SW 1271 (cell line): ENCODE measurements at places on chromosomes 5 and 9.

DNA sequence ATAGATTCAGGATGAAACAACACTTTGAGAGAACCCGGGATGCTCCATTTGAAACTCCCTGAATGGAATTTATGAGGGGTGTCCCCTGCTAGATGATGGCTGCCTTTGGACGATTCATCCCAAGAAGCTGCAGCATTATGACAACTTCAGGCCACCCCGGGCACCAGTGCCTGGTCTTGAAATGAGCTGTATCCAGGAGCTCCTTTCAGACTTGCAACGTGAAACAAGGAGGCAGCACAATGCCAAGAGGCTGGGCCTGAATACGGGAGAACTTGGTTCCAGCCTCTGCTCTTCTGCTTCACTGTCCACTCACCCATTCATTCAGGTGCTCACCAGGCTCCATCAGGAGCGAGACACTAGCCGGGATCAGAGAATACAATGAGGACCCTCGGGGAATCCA lies 78.3 kb downstream of the STK10 start:
- no peak for DNase-seq

DNA sequence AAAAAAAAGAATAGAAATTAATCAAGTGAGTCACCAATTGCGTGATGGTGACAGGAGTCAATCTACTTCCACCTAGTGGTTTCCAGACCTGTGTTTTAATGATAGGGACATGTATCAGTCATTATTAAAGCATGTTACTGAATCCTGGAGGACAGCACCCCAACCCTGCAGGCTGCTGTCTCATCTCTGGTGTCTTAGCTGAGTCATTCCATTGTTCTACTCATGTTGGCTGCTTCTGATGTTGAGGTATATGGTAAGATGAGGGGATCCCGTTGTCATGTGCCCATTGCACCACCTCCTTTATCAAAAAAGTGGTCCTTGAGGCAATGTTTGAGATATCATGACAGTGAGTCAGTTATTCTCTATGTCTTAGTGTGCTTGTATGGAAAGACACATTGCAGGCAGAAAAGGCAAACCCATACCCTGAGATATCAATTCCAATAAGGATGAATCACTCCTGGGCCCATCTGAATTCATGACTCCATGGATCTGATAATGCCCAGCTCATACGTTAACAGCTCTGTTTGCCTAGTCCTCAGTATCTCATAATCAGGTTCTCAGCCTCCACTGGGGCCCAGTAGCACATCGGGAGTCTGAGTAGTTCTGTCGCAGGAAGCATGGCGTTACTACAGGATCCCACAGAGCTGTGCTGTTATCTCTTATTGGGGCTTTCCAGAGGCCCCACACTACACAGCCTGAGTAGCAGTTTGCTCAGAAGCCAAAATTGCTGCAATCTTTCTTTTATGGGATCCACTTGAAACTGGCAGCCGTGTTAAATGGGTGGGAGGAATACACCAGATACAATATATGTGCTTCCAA lies 31.2 kb downstream of the HMGCS1 start:
- no peak for DNase-seq

DNA sequence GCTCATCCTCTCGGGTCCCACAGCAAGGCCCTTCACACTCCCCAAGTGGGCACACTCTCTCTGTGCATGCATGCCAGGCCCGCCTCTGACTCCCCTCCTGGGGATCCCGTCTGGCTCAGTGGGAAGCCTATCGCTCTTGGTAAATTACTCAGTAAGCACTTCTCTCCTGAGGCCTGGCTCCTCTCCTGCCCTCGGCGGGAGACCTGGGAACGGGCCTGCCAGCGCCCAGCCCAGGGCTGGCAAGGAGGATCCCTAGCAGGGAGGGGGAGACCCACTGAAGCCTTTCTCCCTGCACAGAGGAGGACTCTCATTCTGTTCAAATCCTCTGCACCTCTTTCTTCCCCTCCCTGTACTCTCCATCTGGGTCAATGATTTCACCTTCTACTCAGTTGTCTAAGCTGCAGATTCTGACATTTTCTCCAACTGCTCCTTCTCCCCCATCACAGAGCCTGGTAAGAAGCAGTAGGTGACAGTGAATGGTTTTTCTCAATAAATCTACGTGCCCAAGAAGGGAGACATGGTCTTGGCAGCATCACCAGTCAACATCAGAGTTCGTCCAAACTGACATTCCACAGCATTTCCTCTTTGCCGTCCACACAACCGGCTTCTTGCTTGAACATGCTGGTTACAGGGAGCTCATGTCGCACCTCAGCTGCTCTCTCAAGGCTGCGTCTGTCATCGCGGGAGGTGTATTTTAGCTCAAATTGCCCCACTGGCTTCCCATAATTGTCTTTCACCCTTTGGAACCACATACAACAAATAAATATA lies 81.9 kb downstream of the GPR21 start:
- no peak for DNase-seq

DNA sequence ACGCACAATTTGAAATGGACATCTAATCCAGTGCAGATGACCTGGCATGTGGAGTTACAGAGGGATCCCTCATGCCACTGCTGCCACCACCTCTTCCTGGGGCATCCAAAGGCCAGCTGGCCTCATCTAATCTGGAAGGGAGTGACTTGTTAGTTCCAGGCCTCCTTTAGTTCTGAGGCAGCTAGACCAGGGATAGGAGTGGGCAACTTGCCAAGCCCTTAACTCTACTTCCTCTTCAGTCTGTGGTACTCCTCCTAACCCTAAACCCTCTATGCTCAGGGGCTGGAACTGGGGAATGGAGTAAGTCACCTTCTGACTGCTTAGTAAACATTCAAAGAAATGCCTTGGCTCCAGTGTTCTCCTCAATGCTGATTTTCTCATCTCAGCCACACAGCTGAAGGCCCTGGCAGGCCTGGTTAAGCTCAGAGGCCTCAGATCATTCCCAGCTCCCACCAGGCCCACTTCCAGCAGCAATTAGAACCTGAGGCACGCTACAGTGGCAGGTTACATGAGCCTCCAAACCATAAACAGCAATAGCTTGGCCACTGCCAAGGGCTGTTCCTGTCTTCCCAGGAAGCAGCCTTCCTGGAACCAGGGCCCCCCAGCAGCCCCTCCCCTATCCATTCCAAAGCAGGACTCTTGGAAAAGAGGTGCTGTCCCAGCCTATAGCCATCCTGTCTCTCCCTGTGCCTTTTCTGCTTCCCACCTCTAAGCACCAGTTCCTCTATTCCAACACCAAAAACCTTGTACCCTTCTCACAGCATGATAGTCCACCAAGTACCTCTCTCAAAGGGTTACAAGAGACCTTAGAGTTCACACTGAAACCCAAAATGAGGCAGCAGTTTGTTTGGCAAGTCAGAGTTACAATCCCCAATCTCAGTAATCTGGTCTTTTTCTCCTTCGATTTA lies 2.0 kb downstream of the EIF4EBP3 start:
- DNase-seq: no peak

- DNase-seq: no peak
Observed at GRCh38 chr5:38662090-38662489, 105.6 kb upstream of the LIFR start.

DNA sequence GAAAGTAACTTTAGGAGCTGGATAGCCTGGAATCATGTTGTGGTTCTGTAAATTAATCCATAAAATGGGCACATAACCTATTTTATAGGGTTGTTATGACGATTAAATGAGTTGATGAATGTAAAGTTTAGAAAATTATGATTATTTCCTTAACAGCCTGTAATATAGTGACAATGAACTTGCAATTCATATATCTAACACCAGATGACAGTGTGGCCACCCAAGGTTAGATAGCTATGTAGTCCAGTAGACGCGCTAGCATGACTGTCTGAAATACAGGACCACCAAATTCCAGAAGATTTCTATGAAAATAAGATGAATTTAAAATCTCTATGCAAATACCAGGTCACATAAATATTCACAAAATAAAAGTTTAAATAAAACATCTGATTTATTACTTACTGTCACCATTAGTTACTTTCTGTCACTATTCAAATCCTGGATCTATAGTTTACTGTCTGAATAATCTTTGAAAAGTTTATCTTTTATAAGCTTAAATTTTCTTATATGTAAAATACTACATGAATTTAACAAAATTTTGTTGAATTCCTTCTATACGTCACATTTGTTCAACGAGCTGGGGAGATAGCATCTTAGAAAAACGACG lies 26.1 kb upstream of the MACIR start:
- DNase-seq: peak; percentile 29
